ENCODE measurements at places on chromosomes 12 and 14.

DNA sequence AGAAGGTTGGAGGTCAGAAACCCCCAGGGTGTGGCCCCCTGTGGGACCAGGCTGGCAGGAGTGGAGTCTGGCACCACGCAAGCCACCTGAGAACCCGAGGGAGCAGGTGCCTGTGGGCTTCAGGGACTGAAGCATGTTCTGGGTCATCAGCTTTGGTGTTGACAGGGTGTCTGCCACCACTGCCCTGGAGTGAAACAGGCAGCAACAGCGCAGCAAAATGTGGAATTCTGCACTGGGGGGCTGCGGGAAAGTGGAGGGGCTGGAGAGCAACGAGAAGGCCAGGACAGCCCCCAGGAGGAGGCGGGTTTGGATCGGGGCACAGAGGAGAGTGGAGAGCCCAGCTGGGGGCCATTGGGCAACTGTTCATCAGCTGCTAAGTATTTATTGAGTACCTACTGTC is 15.9 kb downstream of the PHETA1 start:
- DNase-seq = no peak

- no peak for DNase-seq
Measured at GRCh38 chr12:104699489-104700190, 242.9 kb downstream of the CHST11 start.

DNA sequence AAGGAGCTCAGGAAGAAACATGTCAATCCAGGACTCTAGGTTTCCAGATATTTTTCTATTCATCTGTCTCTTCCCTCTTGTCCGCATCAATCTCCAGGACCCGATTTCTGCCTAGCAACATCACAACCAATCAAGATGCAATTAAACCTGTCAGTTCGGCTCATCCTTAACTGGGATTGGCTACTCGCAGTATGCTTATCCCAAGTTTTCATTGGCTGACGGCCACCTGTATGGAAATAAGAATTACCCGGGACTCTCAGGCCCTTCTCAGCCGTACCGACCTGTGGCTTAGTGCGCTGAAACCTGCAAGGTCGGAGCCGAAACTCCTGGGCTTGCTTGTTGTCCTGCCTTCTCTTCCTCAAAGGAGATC is 20.4 kb upstream of the ATP5MC2 start:
- DNase-seq = no peak

DNA sequence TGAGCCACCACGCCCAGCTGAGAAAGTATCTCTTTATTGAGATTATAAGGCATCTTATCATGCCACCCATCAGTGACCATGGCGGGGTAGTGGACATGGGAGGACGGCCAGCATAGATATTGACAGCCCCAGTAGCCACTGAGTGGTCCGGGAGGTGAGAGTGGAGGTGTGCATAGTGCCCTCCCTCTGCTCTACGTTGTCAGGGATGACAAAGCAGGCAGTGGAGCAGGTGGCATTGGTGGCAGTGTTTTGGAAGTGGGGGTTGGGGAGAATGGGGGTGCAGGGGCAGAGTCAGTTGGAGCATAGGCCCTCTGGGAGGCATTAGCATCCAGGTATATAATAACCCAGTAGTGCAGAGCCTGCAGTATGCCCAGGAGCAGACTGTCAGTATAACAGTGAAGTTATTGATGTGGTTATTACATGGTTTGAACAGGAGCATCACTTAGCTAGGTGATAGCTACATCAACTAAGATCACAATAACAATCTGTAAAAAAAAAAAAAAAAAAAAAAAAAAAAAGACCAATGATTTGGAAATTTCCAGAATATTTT is 41.1 kb downstream of the GNG2 start:
- no peak for DNase-seq

GRCh38 chr12:105212438-105212837 is 23.5 kb downstream of the APPL2 start:
- DNase-seq = no peak

- DNase-seq = no peak
Measured at GRCh38 chr14:102507081-102507856, 2.3 kb downstream of the ANKRD9 start.

DNA sequence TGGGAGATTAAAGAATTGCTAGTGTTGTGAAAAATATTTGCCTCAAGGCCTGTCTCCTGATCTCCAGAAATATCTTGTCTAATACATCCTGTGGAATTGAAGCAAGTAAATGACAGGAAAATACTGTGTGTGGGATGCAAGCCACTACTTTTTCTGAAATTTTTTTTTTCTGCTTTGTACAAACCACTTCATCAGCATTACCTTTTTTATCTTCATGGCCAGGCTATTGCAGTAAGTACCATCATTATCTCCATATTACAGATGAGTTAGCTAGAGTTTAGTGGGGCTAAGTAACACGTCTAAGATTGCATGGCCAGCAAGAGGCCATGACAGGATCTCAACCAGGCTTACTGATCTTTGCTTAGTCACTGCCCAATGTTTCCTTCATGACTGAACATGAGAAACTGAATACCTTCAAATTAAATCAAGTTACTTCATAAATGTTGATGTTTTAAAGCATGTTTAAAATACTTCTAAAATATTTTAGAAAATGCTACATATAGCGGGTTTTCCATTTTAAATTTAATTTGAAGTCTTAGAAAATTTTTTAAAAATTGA is 273.7 kb downstream of the SLC6A15 start:
- no peak for DNase-seq

DNA sequence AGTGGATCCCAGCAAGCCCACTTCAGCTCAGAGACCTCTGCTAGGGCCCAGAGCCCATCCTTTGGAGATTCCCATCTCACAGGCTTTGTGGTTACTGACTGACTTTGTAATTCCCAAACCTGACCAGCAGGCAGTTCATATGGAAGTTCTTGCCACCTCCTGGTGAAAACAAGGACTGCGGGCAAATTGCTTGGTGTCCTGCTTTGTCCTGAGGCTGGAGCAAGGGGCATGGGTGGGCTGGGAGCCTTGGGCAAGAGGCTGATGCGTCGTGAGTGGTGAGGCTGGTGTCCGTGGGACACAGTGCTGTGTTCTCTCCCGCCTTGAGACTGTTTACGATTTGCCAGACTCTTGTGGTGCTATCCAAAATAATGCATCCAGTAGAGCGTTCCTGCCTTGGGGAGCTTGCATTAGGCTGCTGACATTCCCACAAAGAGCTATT is 91.0 kb downstream of the LRRC74A start:
- no peak for DNase-seq

GRCh38 chr12:109539508-109539907 is 33.8 kb downstream of the MMAB start:
- no peak for DNase-seq

- DNase-seq = no peak
Measured at GRCh38 chr14:87990682-87991081, 2.3 kb downstream of the GALC start.

DNA sequence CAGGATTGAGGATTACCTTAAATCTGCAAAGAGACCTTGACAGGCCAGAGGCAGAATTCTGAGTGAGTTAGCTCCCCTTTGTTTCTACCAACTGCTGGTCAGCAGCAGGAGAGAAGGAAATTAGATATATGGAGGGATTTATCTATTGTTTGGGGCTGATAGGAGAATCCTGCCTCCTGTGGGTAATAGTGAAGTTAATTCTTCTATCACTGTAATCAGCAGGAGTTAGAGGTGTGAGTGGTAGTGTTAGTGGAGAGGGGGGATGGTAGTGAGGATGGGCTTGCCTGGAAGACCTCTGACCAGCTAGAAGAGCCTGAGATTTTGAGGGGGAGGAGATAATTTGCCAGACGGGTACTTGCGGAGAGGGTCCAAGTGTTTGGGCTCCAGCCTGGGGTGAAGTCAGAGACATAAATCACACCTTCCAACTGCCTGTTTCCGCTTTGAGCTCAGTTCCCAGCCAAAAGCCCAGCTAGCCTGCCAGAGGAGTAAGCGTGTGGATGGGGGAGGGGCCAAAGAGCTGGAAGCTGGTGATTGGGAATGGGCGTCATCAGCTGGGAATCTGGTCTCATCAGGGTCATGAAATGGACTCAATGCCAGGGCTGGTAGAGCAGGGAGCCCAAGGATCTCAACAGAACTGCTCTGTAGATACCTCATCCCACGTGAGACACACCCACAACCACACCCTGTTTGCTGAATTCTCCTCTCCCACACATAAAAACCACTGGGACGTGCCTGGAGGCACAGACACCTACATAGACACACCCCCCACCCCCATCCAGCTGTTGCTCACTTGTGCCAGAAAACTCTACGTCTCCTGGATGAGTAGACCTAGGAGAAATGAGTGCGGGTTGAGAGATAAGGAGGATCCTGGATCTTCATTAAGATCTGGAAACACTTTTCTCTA is 13.1 kb upstream of the ITGA5 start:
- DNase-seq = no peak

All from GOT3 (cell line).